ENCODE measurements at places on chromosomes 7 and 10.
A peak's percentile ranks its signal among the peaks of the same experiment; 100 is the strongest.

DNA sequence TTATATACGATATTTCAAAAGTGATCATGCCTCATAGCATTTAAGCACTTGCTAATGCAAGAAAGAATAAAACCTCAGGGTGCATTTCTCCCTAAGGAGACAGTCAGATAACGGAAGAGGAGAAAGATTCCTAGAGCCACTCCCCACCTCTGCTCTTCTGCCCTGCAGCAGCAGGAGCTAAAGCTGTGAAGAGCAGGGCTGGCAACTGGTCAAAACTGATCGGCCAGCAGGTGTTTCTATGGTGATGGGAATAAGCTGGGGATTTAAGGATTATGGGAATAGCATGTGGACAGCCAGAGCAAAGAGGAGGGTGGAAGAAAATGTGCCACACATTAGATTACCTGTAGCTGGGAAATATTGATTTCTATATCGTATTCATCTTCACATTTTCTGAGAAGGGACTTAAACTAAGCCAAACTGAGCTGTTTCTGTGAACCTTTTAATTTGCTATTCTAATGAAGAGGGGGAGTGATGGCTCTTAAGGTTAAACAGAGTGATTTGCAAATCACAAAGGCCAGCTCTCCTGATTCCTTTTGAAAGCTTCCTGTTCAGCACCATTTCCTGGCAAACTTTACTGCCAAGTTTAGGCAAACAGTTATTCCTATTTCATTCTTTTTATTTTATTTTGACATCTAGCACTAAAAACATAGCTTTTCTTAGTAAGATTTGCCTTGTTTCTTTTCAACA lies 268.9 kb upstream of the PFKP start:
- no peak for DNase-seq

GRCh38 chr10:32327364-32327691 lies 19.6 kb downstream of the EPC1 start:
- DNase-seq: no peak

DNA sequence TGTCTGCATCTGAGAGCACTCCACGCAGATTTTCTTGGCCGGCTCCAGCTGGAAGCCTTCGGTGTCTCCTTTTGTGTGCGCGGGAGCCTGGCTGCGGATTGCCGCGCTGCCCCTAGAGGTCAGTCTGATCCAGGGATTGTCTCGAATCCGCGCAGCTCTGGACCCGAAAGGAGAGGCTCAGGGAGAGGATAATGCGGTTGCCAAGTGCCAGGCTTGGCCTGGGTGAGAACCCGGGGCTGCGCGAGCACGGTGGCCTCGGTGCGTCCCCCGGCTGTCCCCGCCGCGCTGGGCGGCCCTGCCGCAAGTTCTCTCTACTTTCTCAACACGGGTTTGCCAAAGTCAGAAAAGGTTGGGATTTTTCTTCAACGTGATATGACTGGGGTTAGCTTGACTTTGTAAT lies 140.9 kb downstream of the ADCYAP1R1 start:
- DNase-seq: peak; percentile 0

- DNase-seq: peak; percentile 19
Observed at GRCh38 chr10:73810735-73811465, 498 bp downstream of the NDST2 start.

DNA sequence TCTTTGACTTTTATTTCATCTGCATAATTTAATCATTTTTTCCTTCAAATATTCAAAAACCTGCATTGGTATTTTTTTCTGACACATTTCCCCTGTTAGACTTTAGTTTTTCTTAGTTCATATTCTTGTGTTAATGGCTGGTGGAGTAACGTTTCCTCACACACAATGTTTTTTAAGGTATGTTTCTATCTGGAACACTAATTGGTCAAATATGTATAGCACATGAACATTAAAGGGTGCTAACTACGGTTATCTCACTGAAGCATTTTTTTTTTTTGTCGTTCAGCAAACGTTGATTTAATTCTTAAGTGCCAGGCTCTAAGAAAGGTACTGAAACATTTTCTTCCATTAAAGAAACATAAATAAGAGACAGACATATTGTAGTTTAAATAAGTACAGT lies 87.7 kb downstream of the PTPRZ1 start:
- DNase-seq: no peak

GRCh38 chr10:12906051-12906541 lies 95.4 kb downstream of the CCDC3 start:
- no peak for DNase-seq

- DNase-seq: no peak
Observed at GRCh38 chr10:69936091-69936490, 116.6 kb upstream of the MACROH2A2 start.

- no peak for DNase-seq
Observed at GRCh38 chr7:88456490-88456889, 149.8 kb upstream of the STEAP4 start.

GRCh38 chr10:109386921-109387320 lies 536.4 kb downstream of the XPNPEP1 start:
- DNase-seq: no peak

- no peak for DNase-seq
Observed at GRCh38 chr7:141232286-141233051, 158.6 kb downstream of the TMEM178B start.

DNA sequence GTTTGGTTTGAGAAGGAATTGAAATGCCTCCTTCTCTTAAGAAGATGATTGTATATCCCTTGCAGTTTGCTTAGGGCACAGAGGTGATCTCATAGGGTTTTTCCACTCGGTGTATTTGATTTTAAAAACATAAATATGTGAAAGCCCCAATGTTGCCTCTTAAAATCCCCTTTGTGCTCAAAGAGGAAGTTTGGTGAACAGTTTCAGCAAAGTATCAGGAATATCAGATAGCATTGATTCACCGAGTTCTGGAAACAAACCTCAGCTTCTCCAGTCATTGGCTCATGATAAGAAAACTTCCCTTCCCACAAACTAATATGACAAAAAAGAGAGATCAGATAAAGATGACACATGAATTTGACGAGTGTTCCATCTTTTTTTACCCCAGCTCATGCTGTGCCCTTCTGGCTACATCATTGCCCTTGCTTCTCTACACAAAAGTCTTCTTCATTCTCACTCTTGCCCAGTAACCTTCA lies 20.1 kb upstream of the SMNDC1 start:
- DNase-seq: no peak

- DNase-seq: no peak
Observed at GRCh38 chr10:63899673-63900300, 378.6 kb downstream of the REEP3 start.

DNA sequence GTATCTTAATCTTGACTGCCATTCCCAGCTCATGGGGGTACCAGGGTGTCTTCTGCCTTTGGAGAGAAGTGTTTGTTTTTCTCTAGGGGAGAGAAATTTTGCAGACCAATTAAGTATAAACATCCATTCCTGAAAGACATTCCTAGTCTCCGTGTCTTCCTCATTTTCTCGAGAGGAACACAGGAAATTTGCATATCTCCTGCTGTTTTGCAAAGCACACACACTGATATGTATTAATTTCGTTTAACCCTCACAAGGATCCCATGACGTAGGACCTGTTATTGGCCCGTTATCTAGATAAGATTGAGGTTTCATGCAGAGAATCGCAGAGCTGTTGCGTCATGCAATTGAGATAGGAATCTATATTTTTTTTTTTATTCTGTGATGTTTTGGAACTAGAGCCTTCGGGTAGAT lies 944 bp downstream of the RHBDD2 start:
- no peak for DNase-seq

DNA sequence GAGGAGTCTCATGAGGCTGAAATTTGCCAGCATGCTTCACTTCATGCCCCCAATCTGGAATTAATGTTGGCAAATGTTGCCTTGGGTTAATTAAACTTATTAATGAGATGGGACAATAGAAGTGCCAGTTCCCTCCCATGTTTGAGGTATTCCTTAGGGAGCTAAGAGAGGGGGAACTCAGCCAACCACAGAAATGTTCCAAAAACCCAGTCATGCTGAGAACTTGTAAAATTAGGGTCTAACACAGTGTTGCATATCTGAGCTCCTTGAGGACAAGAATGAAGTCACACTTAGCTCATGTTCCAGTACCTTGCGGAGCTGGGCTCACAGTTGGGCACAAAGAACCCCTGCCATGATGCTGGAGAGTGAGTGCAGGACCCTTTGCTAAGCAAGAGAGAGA lies 89.4 kb downstream of the OAT start:
- no peak for DNase-seq

DNA sequence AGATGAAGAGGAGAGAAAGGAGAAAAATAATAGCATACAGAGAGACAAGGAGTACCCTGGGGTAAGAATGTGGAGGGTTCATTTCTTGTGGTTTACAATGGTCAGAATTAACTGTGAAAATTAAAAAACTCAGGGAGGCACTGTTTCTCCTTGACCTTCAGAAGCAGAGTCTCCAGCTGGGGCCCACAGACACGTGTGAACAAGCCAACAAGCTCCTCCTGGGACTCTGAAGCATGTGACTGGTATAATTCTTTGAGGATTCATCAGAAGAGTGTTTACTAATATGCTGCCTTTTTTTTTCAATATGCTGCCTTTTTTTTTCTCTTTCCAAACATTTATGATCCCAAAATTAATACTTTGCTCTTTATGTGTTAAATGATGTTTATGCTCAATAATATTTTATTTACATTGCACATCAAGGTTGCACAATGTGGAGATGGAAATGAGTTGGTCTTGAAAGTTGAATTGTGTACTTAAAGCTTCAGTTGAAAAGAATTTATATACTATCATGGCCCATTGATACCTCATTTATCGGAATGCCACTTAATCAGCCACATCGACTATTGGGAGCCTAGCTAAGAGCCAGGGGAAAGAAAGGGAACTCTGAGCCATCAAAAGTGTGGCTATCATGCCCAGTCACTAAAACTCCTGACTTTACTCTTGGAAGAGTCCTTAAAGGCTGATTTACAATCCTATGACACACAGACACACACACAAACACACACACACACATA lies 134.7 kb upstream of the RHOBTB1 start:
- no peak for DNase-seq

- peak; percentile 23 for DNase-seq
Observed at GRCh38 chr7:7969306-7970236, 975 bp downstream of the GLCCI1 start.

DNA sequence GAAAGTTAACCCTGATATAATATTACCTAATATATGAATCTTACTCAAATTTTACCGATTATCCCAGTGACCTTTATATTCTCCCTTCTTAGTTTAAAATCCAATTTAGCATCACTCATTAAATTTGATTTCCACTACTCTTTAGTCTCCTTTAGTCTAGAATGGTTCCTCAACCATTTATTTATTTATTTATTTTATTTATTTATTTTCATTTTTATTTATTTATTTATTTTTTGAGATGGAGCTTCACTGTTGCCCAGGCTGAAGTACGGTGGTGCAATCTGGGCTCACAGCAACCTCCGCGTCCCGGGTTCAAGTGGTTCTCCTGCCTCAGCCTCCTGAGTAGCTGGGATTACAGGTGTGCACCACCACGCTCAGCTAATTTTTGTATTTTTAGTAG lies 92.8 kb downstream of the LCOR start:
- DNase-seq: no peak

GRCh38 chr10:97012470-97012869 lies 173.3 kb downstream of the SLIT1 start:
- no peak for DNase-seq

DNA sequence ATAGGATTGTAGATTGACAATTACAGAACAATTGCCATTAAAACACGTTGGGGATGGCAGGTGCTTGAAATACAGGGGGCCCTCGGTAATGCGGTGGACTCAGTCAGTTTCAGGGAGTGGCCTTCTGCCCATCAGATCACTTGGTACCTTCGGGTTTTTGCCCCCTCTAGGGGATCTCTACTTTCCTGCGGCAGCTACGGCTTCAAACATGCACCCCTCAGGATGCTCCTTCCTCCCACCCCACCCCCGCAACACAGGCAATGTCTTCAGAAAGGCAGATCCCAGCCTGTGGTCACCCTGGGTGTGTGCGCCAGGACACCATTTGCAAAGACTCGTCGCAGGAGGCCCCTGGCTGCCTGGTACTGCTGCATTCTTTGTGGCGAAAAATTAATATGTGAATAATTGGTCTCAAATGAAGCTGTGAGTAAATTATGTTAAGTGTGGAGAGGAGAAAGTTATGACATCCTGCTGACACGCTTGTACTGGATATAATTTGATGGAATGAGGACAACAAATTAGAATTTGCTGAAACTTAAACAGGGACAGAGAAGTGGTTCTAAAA lies 431.0 kb upstream of the MKI67 start:
- DNase-seq: no peak

- no peak for DNase-seq
Observed at GRCh38 chr10:113780681-113781250, 29.3 kb downstream of the PLEKHS1 start.

- no peak for DNase-seq
Observed at GRCh38 chr7:12964836-12965235, 277.4 kb downstream of the ARL4A start.

DNA sequence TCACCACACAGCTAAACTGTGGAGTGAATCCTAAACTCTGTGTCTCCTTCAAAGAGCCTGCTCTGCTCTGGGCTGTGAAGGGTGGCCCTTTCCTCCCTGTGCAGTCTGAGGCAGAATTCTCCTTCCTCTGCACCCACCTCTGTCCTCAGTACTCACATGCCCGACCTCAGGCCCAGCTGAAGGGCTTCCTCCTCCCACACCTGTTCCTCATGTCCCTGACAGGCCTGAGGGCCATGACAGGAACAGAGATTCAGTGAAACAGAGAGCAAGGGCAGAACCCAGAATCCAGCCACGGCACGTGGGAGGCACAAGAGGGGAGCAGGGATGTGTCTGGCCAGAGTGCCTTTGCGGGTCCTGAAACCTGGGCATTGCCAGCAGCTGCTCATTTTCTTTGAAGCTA lies 13.9 kb downstream of the CREB3L2 start:
- no peak for DNase-seq

DNA sequence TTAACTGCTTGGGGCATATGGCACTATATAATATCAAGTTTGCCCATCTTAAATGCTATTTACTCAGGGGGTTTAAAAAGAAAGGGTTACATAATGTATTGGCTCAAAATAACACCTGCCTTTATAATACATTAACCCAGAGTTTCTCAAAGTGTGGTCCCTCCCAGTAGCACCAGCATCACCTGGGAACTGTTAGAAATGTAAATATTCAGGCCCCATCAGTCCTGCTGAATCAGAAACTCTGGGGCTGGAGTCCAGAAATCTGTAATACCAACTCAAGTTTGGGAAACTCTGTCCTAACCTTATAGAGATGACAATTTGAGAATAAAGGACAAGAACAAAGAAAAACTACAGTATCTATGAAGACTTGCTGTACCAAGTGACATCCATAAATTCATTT lies 270.7 kb downstream of the PARD3 start:
- DNase-seq: no peak

DNA sequence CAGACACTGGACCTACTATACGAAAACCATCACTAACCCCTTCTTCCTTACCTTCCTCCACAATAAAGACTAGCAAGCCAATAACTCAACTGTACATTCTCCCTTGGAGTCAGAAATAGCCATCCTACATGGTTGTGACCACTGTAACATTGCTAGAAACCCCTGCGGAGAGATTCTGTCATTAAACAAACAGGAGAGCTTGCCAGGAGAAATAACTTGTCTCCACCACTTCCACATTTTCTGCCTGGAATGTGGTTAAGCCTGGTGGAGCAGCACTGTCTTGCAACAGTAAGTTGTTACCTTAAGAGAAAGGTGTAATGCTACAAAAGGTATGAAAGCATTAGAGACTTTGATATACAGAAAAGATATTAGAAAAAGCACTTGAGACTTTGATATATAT lies 45.8 kb downstream of the THSD7A start:
- DNase-seq: no peak

- no peak for DNase-seq
Observed at GRCh38 chr10:68165643-68166042, 56.4 kb downstream of the MYPN start.

All from stimulated activated CD4-positive, alpha-beta T cell treated with anti-CD3 and anti-CD28 coated beads, Interleukin-15, amount 100 ng/mL, for 48 hours (primary cell).